ENCODE measurements at places on chromosomes 7 and 10.

GRCh38 chr10:86535132-86535882, 13.7 kb upstream of the WAPL start:
- peak; percentile 77 for DNase-seq

GRCh38 chr7:24755541-24756407, 1.5 kb downstream of the GSDME start:
- DNase-seq: no peak

DNA sequence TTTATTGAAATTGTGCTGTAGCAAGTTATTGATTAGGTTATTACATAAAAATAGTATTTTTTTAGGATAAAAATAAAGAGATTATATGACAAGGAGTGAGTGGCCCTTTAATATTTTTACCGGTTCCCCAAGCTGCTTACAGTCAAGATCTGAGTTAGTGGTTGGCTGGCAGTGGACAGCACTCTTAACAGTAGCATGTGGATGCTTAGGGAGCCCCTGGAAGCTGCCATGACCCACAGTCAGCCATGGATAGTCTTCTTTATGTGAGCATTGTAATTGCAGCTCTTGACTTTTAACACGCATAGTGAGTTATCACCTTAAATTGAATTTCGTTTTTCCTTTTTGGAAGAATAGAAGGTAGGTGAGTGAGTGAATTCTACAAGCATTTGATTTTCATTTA, 22.1 kb downstream of the RAB18 start:
- DNase-seq: no peak

DNA sequence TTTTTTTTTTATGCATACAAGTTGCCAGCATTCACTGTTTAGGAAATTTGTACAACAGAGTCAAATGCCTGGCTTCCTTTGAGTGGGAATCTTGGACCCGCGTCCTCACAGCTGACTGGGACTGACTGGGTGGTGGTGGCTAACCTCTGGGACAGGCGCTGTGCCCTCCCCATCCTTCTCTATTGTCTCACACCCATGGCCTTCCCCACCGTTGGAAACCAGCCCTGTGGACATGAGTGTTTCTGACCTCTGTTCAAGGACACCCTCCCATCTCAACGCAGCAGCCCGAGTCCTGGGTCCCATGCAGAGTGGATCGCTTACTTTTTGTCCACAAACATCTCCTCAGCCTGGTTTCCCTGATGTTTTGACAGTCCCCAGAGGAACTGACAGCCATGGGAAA, 125.1 kb upstream of the PPIF start:
- no peak for DNase-seq

DNA sequence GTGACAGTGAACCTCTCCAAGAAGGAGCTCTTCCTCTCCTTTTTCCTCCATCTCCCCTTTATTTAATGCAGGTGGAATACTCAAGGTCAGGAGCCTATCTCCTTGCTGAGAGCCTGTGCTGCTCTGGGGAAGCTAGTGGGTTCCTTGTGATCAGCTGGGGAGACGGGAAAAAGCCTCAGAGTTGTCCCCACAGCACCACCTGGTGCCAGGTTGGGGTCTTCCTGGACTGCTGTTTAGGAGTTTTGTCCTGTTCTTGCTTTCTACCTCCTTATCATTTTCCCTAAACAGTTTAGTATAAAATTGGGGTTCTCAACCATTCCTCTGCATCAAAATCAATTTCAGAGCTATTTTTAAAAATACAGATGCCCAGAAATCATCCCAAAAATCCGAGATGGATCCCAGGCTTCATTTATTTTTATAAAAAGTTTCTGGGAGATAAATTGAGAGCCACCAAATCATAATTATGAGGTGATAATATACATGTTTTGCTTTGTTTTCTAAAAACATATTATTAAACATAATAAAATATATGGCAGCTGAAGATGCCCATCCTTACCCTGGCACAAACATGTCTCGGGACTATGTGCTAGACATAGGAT, 44.3 kb downstream of the MACC1 start:
- DNase-seq: no peak

DNA sequence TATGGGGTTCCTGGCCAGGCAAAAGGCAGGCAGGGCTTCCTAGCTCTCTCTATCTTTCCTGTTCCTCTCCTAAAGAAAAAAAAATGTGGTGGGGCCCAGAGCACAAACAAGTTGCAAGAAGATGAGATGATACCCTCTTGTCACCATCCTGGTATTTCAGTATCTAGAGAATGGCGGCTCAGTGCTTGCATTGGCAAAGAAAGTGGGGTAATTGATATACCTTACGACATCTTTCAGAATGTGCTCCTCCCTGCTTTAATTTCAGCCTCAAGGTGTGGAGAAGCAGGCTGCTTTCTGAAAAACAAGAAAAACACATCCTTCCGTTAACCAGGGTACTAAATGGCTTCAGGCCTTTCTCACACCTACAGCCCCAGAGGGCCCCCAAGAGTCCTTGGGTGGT, 34.5 kb upstream of the CUX1 start:
- no peak for DNase-seq

DNA sequence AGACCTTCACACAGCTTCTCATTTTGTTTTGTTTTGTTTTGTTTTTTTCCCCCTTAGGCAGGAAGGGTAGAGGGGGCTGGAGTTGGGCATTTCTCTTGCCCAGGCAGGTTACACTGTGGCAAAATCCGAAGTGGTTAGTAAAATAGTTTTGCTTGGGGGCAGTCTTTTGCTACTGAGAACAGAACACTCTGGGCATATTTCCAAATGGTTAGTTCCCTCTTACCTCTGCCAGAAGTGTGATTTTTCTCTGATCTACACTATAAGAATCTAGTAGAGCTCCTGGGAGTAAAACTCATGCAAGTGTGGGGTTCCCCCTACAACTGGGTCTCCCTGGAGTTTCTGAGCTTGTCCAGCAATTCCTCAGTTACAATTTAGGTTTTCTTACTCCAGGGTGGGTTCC, 61.7 kb downstream of the NPS start:
- no peak for DNase-seq

GRCh38 chr10:8369666-8370065, 315.2 kb downstream of the GATA3 start:
- no peak for DNase-seq

DNA sequence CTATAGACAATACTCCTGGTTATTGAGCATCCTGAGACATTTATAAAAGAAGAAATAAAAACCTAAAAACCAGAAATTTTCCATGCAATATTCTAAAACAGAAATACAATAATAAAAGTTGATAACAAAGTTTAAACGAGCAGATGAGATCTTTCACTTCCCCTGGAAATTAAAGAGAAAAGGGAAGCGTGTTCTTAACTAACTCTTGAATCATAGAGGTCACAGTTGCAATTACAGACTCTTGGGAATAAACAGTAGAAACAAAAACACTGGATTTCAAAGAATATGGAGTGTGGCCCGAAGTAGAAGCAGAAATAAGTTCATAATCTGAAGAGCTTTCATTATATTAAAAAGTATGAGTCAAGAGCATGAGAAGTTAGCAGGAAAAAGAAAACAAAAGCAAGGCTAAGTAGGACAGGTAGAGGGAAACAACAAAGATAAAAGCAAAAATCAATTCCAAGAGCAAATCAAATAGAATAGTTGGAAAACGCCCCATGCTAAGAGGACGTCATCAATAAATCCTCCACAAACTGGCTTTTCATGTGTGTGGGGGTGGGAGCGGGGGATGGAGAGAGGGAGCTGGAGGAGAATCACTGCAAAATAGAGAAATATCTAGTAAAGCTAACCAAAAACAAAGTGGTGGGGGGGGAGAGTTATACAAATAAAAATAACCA, 55.2 kb upstream of the C10orf71 start:
- DNase-seq: no peak

DNA sequence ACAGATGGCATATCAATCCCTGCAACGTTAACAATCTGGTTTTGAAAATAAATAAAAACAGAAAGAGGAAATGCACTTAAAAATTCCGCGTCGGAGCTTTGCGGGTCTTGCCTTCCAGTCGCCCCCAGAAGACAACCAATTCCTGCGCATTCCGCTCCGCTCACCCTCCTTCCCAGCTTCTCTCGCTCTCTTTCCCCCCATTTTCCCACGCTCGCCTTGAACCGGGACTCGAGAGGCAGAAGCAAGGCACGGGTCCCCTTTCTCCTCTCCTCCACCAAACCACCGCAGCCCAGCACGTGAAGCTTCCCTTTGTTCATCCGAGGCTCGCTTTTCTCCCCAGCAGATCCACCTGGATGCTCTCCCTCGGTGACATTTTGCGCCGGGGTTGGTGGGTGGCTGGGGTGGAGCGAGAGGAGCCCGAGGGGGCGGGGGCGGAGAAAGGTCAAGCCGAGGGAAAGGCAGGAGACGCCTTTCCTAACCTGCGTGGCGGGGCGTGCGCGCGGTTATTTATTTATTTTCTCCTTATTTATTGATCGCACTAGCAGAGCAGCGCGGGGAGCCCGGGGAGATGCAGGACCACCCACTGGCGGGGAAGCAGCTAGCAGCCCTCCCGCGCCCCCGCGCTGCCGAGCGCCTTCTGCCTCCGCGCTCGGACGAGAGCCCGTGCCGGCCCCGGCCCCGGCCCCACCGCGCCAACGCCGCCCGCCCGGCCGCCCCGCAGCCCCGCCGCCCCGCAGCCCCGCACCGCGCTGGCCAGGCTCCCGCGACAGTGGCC, at the start of gene KCND2:
Gene KCND2 (plus strand): TSS at position 475 of the 775 bp plus-strand sequence.
- no peak for DNase-seq

- DNase-seq: no peak
Observed at GRCh38 chr10:77007834-77008233, 629.8 kb downstream of the KCNMA1 start.

DNA sequence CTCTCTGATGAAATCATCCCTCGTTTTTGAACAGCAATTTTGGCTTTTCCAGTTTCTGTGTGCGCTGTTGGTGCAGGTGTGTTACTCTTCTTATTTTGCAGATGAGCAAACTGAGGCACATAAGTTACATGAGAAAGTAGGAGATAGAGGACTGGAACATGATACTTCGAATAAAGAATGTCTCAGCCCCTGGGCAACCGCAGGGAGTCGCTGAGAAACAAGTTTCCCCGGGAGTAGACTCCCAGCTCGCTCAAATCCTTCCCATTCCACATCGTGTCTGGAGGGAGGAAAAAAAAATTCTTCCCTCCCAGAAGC, 18.0 kb downstream of the MXI1 start:
- DNase-seq: no peak

DNA sequence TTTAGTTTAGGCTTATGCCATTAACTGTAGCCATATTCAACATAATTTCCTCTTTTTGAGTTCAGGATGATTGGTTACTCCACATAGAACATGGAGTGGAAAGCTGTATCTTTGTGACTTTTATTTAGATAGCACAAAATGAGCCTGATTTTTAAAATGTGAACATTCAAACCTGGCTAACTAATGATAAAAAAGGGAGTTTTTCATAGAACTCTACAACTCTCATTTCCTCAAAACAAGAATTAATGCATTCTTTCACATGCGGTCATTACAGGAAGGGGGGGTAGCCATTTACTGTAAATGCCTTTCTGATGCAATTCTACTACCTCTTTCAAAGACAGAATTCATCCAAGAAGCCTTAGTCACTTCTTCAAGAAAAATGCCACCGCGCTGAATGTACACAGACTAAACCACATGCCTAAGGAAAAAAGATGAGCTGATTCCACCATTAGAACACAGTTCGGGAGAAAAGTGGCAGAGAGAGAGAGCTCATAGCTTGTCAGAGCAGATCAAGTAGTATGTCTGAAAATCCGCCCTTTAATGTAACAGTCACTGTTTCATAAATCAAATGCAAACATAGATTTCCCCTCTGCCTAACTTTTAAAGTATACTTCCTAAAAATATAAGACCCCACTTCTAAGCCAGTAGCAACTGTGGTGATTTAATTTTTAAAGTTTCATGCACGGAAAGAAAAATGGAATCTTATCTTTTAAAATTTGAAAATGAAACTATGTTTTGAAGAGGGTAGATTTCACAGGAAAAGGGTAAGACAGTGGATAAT, 226.4 kb upstream of the KLF14 start:
- no peak for DNase-seq

DNA sequence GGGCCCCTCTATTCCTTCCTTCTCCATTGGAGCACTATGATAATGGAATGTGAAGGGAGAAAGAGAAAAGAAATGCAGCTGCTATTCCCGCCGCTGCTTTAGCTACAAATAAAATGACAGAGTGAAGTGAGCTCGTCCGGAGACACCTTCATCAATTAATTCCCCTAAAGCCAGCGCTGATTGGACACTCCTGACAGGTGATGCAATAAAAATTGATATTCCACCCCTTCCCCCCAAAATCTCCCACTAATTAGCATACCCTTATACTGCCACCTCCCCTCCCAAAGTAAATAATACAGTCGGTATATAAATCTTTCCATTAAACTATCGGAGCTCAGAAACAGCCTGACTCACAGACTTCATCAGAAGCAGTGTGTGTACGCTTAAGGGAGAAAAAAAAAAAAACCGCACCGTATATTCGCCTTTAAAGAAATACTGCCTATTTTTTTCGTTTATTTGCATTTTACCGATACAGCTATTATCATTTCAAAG, 7.3 kb downstream of the SKIDA1 start:
- no peak for DNase-seq

- DNase-seq: peak; percentile 78
Observed at GRCh38 chr7:74027683-74028320, at the start of gene ELN. TSS of gene ELN (plus strand) at chr7:74028173. CDS start at chr7:74028188, 15 bp downstream.

DNA sequence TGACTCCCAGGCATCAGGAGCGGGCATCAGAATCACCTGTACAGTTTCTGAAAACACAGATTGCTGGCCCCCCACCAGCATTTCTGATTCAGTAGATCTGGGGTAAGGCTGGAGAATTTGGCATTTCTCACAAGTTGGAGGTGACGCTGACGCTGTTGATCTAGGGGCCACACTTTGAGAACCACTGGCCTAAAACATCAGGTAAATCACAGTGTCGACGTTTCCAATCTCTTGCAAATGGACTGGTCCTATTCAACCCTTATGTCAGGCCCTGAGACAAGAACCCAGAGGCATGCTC, 564.0 kb downstream of the KCNMA1 start:
- DNase-seq: no peak

DNA sequence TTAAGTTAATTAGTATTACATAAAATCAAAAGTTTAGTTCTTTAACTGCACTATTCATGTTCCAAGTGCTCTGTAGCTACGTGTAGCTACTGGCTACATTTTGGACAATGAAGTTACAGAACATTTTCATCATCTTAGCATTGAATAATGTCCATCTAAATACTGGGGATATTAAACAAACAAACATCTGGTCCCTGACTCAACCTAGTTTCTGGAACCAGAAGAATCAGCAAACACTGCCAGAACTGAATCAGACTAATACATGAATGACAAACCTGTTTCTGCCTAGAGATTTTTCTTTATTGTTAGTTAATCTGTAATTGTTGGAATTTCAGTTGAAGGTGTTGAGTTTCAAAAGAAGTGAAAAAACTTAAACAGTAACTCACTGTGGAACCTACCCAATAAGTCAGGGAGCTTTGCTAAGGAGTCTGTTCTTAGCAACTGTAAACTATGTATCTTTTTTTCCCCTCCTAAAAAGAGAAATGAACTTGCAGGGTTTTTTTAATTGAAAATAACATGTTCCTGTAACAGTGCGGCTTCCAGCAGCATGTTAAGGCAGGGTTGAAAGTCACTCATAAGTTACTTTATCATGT, 58.3 kb downstream of the CDK13 start:
- no peak for DNase-seq

- peak; percentile 11 for DNase-seq
Observed at GRCh38 chr10:5546891-5547680, 22.3 kb downstream of the CALML3 start.

Measured in ascending aorta (tissue), 2 donors.